ENCODE measurements at places on chromosomes 2 and 18.

DNA sequence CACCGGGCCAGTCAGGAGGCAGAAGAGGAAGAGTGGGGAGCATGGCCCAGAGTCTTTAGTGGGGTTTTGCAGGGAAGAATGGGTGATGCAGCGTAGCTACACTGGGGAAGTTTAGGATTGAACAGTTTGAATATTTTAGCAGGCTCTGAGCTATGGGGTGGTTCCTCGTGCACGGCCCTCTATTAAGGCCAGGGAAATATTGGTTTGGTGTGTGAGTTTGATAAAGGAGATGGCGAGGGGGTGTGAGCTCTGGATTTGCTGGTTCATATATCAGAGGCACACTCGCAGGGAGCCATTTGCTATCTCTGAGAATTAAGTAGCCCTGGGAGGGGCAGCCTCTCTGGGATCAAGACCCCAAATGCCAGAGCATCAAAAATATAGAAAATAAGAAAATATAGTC is 50.1 kb downstream of the BOLA3 start:
- DNase-seq, result no peak

DNA sequence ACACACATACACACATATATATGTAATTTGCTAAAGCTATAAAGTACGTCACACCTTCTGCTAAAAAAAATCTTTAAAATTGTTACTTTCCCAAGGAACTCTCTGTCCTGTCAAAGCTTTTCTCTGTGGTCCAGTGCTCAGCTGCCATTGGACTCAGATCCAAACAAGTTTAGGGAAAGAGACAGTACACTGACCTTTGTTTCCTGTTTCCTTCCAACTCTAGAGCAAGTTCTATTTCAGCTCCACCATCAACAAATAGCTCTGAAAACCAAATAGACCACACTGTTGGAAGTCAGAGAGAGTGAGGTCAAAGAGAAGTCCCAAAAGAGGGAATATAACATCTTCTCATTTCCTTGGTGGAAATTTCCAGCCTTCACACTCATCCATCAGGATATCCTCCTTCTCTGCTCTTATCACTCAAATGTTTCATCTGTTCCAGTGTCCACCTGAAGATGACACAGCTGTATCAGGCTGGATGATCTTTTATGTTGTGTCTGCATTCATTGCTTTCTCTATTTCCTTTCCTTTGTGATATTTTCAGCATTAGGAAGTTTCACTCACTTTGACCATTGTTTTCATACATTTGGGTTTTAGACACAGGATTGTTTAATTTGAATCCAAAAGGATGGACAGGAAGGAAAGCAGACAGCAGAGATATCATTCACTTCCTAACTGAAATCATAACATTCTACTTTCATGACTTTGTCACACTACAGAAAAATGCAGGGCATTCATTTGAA is 192.3 kb upstream of the NT5C1B start:
- no peak for DNase-seq

DNA sequence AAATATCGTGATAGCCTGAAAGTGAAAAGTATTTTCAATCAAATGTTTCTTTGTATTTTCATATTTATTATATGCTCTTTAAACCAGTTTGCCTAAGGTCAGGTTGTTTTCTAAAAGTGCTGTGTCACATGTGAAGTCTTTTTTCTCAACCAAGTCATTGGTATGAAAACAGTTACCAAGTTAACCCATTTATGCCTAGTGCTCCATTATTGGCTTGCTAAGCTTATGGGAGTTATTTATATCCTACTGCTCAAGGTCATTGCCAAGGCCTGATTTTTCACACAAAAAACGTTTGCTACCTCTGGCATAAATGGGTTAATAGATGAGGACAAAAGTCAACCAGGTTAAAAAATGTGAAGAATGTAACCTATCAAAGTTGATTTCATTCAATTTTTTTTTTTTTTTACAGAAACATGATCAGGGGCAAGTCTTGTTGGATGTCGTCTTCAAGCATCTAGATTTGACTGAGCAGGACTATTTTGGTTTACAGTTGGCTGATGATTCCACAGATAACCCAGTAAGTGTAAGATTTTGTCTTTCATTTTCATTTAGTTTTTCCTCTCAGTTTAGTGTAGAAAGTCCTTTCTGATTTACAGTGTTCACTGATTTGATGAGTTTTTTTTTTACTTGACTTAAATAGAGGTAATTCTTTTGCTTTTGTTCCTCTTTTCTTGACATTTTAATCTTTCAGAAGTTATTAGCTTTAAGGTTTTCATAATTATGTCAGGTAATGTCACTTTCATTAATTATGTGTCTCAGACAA is 102.6 kb downstream of the PTPN4 start:
- DNase-seq, result no peak

DNA sequence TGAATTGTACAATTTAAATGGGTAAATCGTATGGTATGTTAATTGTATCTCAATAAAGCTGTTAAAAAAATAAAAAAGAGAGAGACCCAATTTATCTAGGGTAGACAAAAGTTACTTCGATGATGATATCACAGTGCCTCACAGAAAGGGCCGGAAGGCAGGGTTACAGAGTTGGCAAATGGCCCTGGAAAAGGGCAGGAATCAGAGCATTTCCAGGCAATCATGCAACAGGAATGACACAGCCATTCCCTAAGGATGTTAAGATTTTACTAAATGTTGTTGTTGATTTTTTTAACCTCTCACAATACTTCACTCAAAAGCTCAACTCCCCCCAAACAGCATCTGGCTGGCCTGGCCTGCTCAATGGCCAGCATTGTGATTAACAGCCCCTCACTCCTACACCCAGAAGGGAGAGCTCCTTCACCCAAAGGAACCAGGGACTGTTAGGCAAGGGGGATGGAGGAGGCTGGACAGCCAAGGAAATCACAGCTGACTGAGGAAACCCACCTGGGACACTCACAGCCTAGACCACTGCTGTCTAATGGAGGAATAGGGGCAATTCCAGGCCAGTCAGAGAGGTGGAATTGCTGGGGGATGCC is 7.7 kb upstream of the SP100 start:
- DNase-seq, result no peak

- no peak for DNase-seq
Measured at GRCh38 chr2:222127660-222128059, 171.1 kb downstream of the PAX3 start.

DNA sequence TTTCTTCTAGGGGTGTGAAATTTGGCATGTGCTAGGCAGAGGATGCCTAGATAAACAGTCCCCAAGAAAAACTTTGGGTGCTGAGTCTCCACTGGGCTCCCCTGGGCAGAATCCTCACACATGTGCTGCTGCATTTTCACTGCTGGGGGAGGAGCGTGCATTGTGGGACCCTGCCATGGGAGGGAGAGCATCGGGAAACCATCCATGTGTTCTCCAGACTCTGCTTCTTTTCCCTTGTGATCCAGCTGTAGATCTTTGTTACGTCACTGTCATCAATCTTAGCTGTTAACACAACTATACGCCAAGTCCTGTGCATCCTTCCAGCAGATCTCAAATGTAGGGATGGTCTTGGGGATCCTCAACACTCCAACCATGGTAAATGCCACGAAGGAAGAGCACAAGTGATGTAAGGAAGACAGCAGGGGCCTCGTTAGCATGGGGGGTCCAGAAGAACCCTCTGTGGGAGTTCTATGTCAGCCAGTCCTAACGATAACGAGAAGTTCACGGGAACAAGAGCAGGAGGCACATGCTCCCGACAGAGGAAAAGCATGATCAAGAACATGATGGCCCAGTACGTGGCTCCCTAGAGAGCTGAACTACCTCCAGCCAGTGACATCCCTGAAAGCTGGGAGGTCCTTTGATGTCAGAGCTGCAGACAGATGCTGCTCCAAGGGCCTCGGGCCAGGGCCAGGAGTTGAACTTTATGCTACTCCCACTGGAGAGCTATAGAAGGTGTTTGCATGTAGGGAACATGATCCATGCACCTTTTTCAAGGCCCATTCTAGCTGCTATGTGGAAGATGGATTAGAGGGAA is 41.1 kb upstream of the NPAS2 start:
- no peak for DNase-seq

DNA sequence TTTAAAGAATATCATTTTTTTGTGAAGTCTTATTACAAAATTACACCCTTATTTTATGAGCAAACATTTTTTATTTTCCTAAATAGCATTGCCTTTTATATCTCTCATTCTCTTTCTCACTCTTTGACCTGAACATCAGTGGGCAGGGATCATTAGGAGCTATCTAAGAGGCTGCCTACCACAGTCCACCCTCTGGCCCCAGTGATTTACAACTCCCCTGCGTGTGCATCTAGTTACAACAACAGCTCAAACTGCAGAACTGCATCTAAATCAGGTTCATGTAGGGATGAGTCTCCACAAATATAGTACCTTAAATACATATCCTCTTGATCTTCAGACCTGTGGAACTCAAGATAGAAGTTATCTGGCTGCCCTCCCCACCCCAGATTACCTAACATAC is 172.4 kb upstream of the CXCR4 start:
- DNase-seq, result no peak

- DNase-seq, result no peak
Measured at GRCh38 chr2:189274361-189274760, 94.8 kb upstream of the COL5A2 start.

DNA sequence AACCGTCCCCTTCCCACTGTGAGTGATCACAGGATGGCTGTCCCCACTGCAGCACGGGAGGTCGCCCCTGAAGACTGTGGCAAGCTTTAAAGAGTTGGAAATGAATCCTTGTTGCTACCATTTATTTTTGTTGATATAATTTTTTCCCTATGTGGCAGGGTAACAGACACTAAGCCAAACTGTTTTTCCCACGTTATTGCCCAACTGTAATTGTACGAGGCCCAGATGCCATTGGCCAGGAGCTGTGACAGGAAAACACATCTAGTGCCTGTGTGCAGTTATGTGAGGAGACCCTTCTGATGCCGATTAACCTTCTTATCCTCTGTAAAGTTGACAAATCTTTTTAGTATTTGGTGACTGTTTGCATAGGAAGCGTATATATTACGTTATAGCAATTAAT is 44.2 kb downstream of the MRPS9 start:
- no peak for DNase-seq

DNA sequence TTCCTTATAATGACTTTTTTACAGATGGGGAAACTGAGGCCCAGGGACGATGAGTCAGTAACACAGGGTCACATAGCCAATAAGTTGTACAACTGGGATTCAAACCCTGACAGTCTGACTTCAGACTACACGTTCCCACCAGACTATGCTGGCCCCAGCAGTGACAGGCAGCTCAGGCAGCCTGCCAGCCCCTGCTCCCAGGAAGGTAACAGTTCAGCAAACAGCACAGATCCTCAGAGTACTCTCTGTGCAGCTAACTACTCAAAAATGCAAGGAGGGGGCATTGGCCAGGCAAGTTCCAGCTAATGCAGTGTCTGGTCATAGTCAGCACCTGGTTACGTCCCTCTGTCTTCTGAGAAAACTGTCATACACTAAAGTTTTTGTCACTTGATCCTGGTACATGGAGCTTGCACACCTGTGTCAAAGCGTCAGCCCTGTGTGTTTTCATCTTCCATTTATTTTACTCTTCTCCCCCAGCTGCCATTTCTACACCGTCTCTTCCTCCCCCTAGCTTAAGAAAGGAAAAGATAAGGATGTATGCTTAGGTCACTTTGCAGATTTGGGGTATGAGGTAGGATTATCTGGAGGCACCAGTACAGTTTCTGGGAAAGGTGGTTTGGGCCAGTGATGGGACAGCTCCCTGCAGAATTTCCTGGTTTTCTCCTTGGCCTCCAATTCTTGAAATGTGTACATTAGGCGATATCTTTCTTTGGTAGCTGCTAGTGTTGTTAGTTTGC is 4.5 kb downstream of the SMARCAL1 start:
- no peak for DNase-seq

- DNase-seq, result no peak
Measured at GRCh38 chr2:182446087-182446486, 19.3 kb upstream of the PDE1A start.

- peak; percentile 31 for DNase-seq
Measured at GRCh38 chr2:10654069-10654468, 35.7 kb downstream of the NOL10 start.

GRCh38 chr18:812376-813171 is 532 bp upstream of the YES1 start:
- DNase-seq, result peak; percentile 70

DNA sequence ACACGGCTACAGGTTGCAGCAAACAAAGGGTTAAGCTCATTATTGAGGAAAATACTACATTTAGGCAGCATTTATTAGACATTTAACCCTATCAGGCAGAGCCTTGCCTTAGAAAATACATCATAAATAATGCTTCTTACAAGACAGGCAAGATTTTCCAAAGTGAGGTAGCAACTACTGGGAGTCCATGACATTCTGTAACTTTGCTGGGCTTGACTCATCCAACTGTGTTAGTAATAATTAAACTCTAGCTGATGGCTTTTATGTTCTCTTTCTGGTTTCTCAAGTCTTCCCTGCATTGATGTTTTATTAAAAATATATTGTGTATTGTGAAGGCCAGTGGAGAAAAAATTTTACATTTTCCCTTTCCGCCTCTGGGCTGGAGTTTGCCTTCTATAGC is 291.3 kb downstream of the AFF3 start:
- no peak for DNase-seq

DNA sequence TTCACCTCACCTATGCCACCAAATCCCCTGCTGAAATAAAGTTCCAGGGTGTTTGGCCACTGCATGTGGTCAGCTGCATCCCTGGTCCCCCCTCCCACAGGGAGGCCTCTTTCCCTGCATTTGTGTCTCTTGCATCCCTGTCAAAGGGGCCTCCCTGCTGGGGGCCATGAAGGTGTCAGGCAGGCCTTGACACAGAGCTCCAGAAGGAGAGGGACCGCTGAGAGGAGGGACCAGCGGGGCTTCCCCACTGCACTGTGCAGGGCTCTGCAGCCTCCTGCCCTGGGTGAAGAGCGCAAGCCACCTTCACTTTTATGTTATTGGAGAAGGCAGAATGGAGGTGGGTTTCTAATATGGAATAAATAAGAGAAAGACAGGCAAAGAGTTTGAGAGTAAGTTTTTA is 230.2 kb downstream of the ANKRD30B start:
- DNase-seq, result no peak

DNA sequence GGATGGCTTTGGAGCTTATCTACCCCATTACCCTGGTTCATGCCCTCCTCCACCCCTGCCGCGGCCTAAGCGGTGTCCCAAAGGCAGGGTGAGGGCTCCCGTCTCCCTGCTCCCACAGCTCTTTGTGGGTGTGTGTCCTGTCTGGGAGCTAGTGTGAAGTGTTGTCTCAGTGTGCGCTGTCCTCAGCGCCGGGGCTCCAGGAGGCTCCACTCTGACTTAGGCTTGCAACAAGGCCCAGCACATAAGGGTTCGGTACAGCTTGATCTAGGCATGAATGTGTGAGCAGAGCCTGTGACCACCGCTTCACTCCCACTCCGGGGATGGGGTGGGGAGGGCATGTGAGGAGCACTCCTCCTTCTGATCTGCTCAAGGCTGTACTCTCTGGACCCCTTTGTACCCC is 1.2 kb downstream of the MC2R start:
- DNase-seq, result no peak

DNA sequence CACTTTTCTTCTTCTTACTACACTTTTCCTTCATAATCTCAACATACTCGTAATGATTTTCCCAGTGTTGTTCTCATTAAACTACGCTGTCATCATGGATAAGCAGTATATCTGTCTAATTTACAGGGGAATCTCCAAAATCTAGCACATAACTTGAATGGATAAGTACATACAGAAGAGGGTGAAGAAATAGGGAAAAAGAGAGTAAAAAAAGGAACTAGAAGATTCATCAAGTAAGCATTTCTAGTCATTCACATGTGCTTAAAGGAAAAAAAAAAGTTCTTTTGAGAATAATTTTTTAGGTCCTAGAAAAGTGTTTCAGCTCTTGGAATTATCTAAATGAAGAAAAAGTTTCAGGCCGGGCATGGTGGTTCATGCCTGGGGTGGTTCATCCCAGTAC is 51.6 kb downstream of the SRBD1 start:
- DNase-seq, result no peak

All from stimulated activated CD8-positive, alpha-beta memory T cell treated with anti-CD3 and anti-CD28 coated beads, Interleukin-12 subunit alpha, Interleukin-12 subunit beta, amount 100 ng/mL, for 1 hour (primary cell).